ENCODE measurements at places on chromosomes 1 and 21.

DNA sequence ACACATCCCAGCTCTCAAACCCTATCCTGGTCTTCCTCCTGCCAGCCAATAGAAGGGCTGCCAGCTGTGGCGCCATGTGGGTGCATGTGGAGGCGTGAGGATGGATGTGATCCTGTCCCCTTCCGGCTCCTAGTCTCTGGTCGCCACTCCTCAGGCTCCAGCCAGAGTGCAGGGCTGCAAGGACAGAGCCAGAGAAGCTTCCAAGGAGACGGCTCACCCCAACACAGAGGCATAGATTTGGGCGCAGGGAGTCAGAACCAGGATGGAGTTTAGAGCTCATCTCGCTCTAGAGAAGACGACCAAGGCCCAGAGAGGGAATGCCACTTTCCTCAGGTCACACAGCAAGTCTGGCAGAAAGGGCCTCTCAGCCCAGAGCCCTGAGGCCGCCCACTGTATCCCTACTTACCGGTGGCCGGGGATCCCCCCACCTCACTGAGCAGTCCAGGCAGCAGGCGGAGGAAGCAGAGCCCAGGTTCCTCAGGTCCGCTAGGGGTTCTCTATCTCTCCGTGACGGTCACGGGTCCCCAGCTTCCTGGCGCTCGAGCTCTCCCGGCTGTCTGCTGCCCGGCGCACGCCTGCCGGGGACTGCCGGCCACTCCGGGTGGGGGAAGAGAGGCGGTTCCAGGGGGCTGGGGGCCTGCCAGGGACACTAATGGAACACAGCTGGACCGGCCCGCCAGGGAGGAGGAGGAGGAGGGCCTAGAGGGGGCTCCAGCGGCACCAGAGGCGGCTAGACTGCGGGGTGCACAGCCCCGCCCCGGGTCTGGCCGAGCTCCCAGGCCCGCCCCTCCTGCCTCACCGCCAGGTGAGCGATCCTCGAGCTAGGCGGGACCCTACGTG, at the start of gene COL16A1:
TSS of gene COL16A1 (minus strand) at position 587 of the 840 bp plus-strand sequence. CDS start 1,824 bp downstream, outside the sequence.
- H3K4me3 ChIP-seq, result peak within 1 kb of the TSS; percentile 35
- H3K36me3 ChIP-seq, result no peaks in the 10 kb centered on the region
- H3K4me1 ChIP-seq, result peaks cover 62% of the 10 kb centered on the region
- no peaks in the 10 kb centered on the region for H3K27me3 ChIP-seq
- peak within 1 kb of the TSS; percentile 82 for H3K27ac ChIP-seq

GRCh38 chr1:118118469-118118868, 66.6 kb downstream of the SPAG17 start:
- H3K27ac ChIP-seq, result no peak overlapping the region
- DNase-seq, result peak; percentile 51
- no peaks in the 10 kb centered on the region for H3K4me1 ChIP-seq

DNA sequence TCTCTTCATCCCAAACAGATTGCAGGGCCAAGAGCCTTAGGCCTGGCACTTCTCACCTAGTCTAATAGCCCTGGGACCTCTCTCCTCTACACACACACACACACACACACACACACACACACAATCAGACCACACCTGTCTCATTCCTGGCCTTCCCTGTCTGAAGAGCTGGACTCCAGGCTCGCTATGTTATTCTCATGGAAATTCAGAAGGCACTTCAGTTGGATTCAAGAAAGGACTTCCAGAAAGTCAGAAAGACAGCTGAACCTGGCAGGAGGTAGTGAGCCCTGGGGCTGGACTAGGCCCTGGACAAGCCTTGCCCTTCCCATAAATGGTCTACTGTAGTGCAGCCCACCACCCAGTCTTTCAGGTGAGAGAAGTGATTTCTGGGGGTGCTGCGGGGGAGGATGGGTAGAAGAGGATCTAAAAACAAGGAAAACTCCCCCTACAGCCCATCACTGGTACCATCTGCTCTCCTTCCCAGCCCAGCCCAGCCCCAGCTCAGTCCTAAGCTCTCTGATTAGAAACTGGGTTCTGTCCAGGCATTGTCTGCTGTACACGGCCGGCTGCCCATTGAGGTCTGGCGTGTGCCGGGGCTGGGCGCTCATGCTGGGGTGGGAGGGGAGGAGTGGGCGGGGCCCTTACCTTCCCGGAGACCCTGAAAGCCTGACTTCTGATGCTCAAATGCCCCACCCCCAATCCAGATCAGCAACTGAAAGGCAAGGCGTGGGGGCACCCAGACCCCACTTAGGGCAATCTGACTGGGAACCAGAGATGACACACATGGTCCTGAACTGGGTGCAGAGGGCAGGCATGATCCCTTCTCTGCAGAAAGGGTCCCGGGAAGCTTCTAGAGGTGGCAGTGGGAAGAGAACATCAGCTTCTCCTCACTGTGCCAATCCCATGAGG, 2.5 kb downstream of the KIF21B start:
- H3K27ac ChIP-seq, result no peak overlapping the region
- no peak for DNase-seq
- H3K4me1 ChIP-seq, result peaks cover 65% of the 10 kb centered on the region
- H3K4me3 ChIP-seq, result no peak overlapping the region

GRCh38 chr1:154923695-154924094, 12.8 kb downstream of the PMVK start:
- H3K27me3 ChIP-seq, result no peaks in the 10 kb centered on the region
- DNase-seq, result no peak
- H3K36me3 ChIP-seq, result no peaks in the 10 kb centered on the region
- H3K4me3 ChIP-seq, result no peak overlapping the region
- H3K4me1 ChIP-seq, result no peaks in the 10 kb centered on the region
- no peak overlapping the region for H3K27ac ChIP-seq

GRCh38 chr1:6343506-6344405, 49.8 kb downstream of the ACOT7 start:
- peaks cover 6% of the 10 kb centered on the region for H3K4me1 ChIP-seq
- H3K36me3 ChIP-seq, result no peaks in the 10 kb centered on the region
- H3K27ac ChIP-seq, result no peak overlapping the region
- H3K4me3 ChIP-seq, result no peak overlapping the region
- DNase-seq, result peak; percentile 30
- H3K27me3 ChIP-seq, result no peaks in the 10 kb centered on the region

- no peaks in the 10 kb centered on the region for H3K4me1 ChIP-seq
- no peak overlapping the region for H3K27ac ChIP-seq
- peaks cover 13% of the 10 kb centered on the region for H3K36me3 ChIP-seq
- H3K4me3 ChIP-seq, result no peak overlapping the region
- no peak for DNase-seq
Measured at GRCh38 chr21:42543106-42543847, 29.6 kb downstream of the SLC37A1 start.

DNA sequence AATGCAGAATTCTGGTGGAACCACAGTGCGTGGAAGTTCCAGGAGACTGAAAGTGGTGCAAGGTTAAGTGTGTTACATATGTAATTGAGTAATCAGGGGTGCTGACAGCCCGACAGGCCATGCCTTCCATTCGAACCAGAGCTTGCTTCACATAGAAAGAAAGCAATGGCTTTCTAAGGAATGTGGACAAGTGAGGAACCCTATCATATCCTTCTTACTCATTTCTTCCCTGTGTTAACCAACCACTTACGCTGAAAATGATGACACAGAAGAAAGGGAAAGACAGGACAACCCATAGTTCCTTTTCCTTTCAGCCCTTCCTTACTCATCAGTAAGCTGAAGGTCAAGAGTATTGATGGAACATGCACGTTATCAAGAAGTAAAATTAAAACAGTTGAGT, 48.1 kb upstream of the KCNA3 start:
- no peak overlapping the region for H3K27ac ChIP-seq
- no peak overlapping the region for H3K4me3 ChIP-seq
- H3K4me1 ChIP-seq, result no peaks in the 10 kb centered on the region
- DNase-seq, result no peak
- no peaks in the 10 kb centered on the region for H3K36me3 ChIP-seq
- no peaks in the 10 kb centered on the region for H3K27me3 ChIP-seq

DNA sequence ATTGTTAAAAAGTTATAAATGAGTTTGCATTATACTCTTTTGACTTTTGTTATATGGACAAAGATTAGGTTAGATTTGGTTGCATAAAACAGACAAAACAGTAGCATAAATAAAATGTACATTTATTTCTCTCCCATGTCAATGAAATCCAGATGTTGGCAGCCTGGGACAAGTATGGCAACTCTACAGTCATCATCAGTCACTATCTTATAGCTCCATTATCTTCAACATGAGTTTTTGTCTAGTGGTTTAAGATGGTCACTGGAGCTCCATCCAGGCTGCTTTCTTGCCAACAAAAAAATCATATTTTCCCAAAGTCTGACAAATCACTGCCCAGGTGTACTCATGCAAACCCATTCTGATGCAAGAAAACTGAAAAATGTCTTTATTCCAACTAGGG, 83.8 kb downstream of the CD58 start:
- no peak overlapping the region for H3K27ac ChIP-seq
- H3K4me3 ChIP-seq, result no peak overlapping the region
- H3K27me3 ChIP-seq, result no peaks in the 10 kb centered on the region
- no peak for DNase-seq
- H3K4me1 ChIP-seq, result peaks cover 33% of the 10 kb centered on the region
- H3K36me3 ChIP-seq, result no peaks in the 10 kb centered on the region

DNA sequence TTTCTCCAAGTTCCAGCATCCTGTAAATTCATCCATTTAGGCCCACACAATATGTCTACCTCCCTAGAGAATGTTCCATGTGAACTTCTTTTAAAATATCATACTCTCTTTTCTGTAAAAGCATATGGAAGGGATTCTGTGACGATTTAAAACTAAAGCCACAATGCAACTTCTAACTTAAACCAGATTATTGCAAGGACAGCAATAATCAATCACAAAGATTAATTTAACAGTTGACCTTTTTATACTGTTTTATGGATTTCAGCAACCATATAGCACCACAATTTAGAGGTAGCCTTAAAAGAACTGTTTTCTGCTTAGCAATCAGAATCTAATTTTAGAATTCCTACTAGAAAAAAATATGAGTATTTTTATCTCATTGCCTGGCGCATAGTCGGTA, 58.3 kb downstream of the DSCAM start:
- no peak overlapping the region for H3K27ac ChIP-seq
- DNase-seq, result no peak
- no peaks in the 10 kb centered on the region for H3K36me3 ChIP-seq
- no peaks in the 10 kb centered on the region for H3K27me3 ChIP-seq
- no peak overlapping the region for H3K4me3 ChIP-seq

DNA sequence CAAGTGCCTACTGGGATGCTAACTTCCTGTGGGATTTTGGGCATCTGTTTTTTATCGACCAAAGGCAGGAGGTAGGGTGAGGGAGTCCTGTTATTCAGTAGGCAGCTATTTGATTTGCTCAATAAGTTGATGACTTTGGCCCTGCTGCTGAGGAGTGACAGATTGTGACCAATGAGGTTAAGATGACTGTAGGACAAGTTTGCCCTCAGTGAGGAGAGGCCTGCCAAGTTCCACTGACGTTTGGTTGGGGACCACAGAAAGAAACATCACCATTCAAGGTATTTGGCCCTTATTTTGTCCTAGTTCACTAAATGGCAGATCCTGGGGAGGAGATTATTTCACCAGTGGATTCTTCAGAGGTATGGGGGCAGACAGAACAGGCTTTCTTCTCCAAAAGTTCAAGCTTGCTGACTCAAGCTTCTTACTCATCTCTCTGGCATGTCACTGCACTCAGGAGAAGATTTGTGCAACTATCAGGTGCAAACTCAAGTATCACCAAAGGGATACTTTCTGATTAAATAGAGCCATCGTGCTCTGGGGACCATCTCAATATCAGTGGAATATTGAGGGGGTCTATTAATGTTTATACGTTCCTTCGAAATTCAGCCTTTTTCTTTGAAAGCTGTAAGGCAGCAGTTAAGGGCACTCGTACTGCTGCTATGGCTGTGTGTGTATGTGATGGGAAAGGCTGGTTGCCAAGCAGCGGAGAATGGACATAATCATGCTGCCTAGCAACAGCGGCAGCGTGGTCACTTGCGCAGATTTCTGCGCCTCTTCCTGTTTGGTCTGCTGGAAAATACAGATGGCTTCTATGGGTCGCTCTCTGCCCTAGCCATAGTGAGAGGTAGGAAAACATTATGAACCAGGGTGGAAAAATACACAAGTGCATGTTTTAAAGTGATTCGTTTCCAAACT, 78.7 kb downstream of the PBX1 start:
- DNase-seq, result no peak
- H3K36me3 ChIP-seq, result no peaks in the 10 kb centered on the region
- H3K4me1 ChIP-seq, result peaks cover 35% of the 10 kb centered on the region

DNA sequence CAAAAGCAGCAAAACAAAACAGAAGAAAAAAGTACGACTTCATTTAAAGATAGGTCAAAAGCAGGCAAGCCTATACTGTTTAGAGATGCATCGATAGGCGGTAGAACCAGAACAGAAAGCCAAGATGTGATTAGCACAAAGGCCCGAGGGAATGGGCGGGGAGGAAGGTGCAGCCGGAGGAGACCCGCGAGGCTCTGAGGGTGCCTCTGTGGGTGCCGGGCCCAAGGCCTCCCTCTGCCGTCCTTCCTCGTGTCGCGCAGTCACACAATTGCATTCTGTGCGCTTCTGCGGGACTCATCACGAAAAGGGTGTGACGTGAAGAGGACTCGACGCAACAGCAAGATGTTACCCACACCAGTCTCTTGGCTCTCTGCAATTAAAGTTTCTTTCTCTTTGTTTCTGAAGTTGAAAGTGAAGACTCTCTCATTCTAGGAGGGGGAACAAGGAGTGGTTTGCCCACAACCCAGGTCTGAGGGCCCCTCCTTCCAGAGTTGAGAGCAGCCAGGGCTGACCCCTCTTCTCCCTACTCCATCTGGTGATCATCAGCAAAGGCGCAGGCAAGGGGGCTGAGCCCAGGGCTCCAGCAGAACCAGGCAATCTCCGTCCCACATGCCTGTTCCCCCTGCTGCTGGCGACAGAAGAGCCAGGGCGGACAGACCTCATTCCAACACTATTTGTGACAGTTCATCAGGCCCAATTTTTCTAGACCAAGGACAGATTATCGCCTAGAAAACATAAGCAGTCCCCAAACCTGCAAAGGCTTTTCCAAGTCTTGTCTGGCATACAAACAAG, 41.0 kb downstream of the NPHP4 start:
- H3K4me1 ChIP-seq, result no peaks in the 10 kb centered on the region
- no peak overlapping the region for H3K27ac ChIP-seq

DNA sequence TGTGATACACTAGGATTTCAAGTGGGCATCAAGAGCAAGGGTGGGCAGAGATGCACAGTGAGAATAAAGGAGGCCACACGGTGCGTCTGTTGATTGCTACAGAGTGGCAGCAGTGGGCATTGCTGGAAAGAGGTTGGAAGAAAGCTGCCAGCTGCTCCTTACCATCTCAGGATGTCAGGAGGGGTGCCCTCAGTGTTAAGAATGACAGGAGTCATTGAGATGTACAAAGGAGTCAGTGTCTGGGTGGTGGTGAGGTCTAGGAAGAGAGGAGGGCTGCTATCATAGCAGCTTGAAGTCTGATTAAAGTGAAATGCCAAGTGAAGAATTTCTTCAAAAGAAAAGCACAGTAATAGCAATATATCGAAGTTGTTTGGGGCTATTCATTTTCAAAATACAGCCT, 992.7 kb downstream of the TTLL7 start:
- H3K27ac ChIP-seq, result no peak overlapping the region
- DNase-seq, result no peak
- no peaks in the 10 kb centered on the region for H3K4me1 ChIP-seq
- no peak overlapping the region for H3K4me3 ChIP-seq

DNA sequence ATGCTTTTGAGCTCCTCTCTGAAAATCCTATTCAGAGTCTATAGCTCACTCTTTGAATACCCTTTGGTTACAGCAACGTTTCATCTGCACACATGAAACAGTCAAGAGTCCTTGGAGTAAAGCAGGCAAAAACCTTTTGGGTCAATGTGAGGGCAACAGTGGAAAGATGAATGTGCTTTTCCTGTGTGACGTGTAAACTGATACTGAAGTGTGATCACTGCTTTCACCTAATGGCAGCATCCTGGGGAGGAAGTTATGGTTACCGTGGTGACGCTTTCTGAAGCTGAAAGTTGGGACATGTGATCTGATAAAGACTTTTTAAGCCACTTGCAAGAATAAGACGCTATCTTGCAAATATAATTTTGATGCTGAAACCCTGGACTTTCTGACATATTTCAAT, 160.0 kb downstream of the SEC16B start:
- H3K27me3 ChIP-seq, result no peaks in the 10 kb centered on the region
- H3K27ac ChIP-seq, result no peak overlapping the region
- H3K4me1 ChIP-seq, result no peaks in the 10 kb centered on the region
- DNase-seq, result no peak

All from tibial nerve (tissue), 4 donors.